Keratinocyte (primary cell): ENCODE measurements at places on chromosomes 7 and 10. TPM values are rescaled to one million over a fixed set of nuclear protein-coding genes. Genes with fewer than 3 reads are reported as not detected.

EGFR gene
- polyA plus RNA-seq: 109 to 159 TPM (median 120 TPM) in 3 replicates

- DNase-seq: no peak
These were observed 143.8 kb downstream of the TEX36 start for GRCh38 chr10:125538947-125539731.

GIMAP5 gene
- not detected in 3 replicates for polyA plus RNA-seq

DNA sequence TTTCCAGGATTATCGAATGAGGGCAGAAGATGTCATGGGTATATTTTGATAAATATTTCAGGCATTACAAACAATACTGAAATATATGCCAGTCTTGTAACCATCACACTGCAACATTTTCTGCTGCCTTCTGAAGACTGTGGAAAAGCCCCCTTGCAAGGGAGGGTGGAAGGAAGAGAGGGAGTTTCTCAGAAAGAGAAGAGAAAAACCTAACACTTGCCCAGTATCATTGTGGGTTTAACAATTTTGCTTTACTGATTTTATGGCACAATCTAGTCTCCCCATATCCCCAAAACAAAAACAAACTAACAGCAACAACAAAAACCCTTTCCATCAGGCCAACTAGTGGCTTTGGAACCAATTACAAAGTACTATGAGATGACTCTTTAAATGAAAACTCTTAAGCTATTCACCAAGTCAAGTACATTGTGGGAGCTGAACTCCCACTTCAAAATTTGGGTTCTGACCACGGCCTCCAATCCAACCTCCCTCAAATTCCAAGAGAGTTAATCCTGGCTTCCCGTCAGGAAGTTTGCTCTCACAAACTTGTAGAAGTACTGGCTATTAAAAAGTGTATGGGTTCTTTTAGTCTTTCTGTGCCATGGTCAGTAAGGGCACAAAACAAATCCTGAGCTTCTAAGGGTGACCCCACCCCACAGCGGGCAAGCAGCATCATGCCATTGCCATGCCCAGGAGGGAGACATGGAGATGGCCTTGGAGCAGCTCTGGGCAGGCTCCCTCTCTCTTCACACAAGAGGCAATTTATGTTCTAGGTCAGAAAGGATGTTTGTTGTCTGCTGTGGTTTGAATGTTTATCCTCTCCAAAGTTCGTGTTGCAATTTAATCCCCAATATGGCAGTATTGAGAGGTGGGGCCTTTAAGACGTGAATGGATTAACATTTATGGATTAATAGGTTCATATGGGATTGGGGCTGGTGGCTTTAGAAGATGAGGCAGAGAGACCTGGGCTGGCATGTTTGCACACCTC is 96.3 kb downstream of the JAZF1 start:
- DNase-seq: no peak

GRCh38 chr7:35820858-35821257 is 20.0 kb downstream of the SEPTIN7 start:
- no peak for DNase-seq

DNA sequence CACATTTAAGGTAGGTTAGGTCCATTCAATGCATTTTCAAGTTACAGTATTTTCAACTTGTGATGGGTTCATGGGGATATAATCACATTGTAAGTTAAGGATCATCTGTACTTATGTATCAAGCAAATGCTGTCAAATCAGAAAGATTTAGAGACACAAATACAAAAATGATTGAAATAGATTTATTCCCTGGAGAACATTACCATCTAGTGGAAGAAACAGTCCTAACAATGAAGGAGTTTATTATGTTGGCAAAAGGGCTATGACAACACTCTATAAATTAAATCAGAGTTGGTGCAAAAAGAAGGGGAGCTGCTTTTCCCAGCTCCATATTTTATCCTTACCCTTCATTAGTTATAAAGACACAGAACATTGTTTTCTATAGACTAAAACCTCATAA is 69.0 kb downstream of the PRSS58 start:
- no peak for DNase-seq

PLEKHS1 gene
- polyA plus RNA-seq: not detected in 3 replicates

DNA sequence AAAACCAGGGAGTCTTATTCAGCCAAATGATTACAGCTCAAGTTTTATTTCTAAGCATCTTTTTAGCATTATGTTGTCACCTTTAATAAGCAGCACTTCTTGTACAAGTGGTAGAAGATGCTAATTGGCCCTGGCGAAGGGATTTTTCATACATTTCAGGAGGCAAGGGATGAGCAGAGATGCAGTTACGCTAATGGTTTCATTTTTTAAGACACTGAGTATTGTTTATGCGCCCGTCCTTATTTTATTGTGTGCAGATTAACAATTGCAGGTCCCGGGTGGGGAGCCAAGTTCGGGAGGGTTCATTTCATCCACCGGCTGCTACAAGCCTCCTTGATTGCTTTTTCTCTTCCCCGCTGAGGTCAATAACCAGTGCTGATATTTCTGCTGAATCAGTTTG is 350.4 kb upstream of the FOXK1 start:
- no peak for DNase-seq

DNA sequence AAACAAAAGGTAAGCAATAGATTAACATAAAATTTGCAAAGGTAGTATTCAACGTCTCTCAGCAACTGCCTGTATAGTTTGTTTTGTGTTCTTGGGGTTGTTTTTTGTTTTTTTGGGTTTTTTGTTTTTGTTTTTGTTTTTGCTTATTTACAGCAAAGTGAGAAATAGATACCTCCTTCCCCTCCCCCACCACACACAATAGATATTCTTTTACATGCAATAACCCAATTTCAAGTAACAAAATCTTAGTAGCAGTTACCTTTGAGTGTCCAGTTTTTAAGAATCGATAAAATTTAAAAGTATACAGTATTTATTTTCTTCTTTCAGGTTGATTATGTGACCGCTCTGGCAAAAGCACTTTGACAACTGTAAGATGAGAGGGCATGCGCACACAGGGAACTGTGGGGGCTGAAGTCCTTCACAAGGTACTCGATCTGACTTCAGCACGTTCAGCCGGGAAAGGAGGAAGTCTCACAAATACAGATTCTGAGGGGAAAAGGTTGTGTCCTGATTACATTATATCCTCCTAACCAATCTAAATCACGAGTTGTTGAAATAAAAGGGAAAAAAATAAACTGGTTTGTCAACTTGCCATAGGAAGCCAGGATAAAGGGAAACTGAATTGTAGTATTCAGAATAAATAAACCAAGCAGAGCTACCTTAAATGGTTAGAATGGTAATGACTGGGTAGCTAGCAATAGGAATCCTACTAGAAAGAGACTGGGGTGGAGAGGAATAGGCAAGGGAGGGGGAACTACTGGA is 47.8 kb downstream of the CPEB3 start:
- DNase-seq: no peak

DNA sequence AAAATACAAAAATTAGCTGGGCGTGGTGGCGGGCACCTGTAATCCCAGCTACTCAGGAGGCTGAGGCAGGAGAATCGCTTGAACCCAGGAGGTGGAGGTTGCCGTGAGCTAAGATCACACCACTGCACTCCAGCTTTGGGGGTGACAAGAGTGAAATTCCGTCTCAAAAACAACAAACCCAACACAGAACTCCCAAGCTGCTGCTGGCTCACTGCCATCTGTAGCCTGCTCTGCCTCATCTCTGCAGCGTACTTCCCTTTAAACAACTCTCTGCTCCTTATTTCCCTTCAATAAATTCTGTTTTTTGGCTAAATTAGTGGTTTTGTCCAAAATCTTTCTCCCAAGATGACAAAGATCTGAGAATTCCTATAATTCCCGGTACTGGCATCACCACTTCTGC is 189.2 kb upstream of the GALNT17 start:
- no peak for DNase-seq

PLXNA4 gene
- under 0.01 to 0.09 TPM (median 0.01 TPM) in 3 replicates for polyA plus RNA-seq

ACSL5 gene
- polyA plus RNA-seq: 0.03 to 0.04 TPM in 2 of 3 replicates, not detected in the other

ZNF487 gene
- polyA plus RNA-seq: 3.6 to 5.1 TPM (median 4.1 TPM) in 3 replicates

HOGA1 gene
- 0.49 to 1.0 TPM (median 0.89 TPM) in 3 replicates for polyA plus RNA-seq

VSTM4 gene
- not detected in 3 replicates for polyA plus RNA-seq

GRCh38 chr10:71234970-71235685 is 22.8 kb downstream of the UNC5B start:
- no peak for DNase-seq
